ENCODE measurements at places on chromosomes 12 and 14. TPM values are rescaled to one million over a fixed set of nuclear protein-coding genes. Genes with fewer than 3 reads are reported as not detected.

The TMEM63C gene
- total RNA-seq, result 11.1 TPM

The SRRM4 gene
- total RNA-seq, result 13.8 TPM

The SMIM10L1 gene
- total RNA-seq, result 8.6 TPM

The DLGAP5 gene
- 3.9 TPM for total RNA-seq

The OLR1 gene
- total RNA-seq, result 2.7 TPM
